ENCODE measurements at places on chromosomes 12 and 14. TPM values are rescaled to one million over a fixed set of nuclear protein-coding genes. Genes with fewer than 3 reads are reported as not detected.

The ATL1 gene
- total RNA-seq = 0.77 TPM

The KSR2 gene
- total RNA-seq = 0.21 TPM

The VRTN gene
- total RNA-seq = not detected

The ANO6 gene
- 27.0 TPM for total RNA-seq

The DLGAP5 gene
- 58.2 TPM for total RNA-seq

The ACSS3 gene
- total RNA-seq = not detected

The TAS2R9 gene
- not detected for total RNA-seq

The TTLL5 gene
- total RNA-seq = 14.6 TPM

The KCNMB4 gene
- 1.6 TPM for total RNA-seq

The SLC25A47 gene
- total RNA-seq = not detected

The CLEC2B gene
- total RNA-seq = 28.0 TPM

DNA sequence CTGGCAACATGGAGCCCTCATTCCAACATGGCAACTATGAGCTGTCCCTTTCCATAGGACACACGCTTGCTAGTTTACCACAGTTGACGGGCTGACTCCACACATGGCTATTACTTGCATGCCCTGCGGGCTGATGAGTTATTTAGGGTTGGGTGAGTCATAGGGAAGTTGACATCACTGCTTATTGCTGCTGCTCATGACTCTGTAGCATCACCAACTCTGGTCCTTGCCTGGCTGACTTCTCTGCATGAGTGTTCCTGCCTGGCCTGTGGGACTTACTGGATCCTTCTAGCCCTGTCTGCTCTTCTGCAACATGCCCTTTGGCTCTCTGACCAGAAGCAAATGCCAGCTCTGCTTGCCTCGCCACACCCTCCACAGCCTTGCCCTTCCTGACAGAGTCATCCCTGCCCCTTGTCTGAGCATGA is 199.5 kb downstream of the ANO6 start:
- peak; percentile 61 for DNase-seq

DNA sequence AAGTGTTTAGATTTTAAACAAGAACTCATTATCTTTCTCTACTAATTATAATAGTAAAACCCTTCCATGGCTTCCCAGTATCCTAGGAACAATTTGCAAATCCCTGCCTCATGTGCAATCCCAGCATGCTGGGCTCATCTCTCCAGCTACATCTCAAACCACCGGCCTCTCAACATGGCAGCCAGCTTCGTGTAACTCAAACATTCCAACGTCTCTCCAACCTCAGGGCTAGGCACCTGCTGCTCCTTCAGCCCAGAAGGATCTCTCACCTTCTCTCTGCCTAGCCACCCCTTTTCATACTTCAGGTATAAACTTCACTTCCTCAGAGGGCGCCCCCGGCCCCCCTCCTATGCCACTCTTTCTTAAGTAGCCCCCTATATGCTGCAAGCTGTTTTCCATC is 7.2 kb downstream of the SART3 start:
- no peak for DNase-seq

- no peak for DNase-seq
Measured at GRCh38 chr14:93220509-93220908, 13.5 kb downstream of the UBR7 start.

GRCh38 chr12:20514598-20514997 is 146.3 kb downstream of the PDE3A start:
- DNase-seq = no peak

- DNase-seq = no peak
Measured at GRCh38 chr12:77046468-77046867, 18.9 kb downstream of the E2F7 start.

GRCh38 chr12:31371256-31371620 is 45.3 kb upstream of the SINHCAF start:
- DNase-seq = no peak

GRCh38 chr12:1234073-1234472 is 243.1 kb downstream of the ERC1 start:
- DNase-seq = no peak

DNA sequence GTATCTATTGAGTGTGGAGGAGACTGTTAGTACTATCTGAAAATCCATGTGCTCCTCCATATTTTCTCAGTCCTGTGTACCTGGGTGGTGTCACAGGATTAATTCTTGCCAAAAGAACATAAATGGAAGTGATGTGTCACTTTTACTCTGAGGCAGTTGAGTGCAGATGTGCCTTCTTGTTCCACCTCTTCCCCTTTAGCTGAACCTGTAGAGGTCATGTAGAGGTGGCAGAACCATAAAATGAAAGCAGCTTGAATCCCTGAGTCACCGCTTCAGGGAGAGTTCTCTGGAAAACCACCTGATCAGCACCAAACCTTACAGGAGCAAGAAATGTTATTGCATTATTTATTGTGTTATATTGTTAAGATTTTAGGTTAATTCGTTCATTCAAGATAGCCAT is 14.7 kb upstream of the SLC25A3 start:
- DNase-seq = no peak

- DNase-seq = no peak
Measured at GRCh38 chr14:70280931-70281330, 78.6 kb downstream of the COX16 start.

GRCh38 chr12:27244689-27245488 is 803 bp downstream of the STK38L start:
- DNase-seq = no peak

DNA sequence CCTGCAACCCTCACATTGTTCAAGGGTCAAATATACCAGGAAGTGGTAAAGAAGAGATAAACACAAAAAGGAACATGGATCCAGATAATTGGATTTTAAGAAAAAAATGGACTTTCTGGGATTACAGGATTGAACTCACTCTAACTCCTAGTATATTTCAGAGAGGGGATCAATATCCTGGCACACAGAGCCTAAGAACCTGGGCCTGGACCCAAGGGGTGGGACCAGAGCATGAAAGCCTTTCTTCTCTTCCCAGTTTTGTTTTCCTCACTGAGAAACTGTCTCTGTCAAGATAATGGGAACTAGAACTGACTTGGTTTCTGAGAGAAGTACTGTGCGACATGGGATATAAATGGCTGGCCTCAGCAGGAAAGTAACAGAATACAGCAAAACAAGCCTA is 422.8 kb upstream of the STXBP6 start:
- DNase-seq = no peak

DNA sequence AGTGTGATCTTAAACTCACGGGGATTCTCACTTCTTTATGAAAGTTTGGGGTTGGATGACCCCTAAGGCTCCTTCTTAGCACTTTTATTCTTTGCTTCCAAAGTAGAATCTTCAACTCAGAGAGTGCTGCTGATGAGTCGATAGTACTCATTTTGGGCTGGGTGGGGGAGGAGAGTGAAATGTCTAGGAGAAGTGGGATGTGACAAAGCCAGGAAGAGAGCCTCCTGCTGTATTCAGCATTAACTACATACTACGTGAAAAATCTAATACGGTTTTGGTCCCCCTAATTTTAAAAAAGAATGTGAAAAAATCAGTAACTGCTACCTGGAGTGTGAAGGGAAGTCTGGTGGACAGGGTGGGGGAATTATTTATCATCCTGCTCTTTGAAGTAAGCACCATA is 148.3 kb downstream of the SAMD4A start:
- DNase-seq = no peak

DNA sequence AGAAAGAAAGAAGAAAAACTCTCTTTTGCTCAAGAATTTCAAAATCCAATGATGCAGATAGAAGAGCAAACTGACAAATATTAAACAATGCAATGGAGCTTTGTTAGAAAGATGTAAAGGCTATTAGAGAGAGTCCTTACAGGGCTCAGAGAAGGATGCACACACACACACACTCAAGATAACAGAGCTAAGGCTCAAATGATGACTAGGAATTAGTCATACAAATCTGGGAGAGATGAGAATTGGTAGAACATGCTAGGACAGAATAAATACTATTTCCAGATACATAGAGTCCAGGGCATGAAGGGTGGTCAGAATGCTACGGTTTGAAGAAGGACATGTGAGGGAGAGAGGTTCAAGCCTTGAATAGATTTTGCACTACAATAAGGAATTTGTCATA is 650.1 kb upstream of the MDGA2 start:
- no peak for DNase-seq

- no peak for DNase-seq
Measured at GRCh38 chr14:59309291-59309900, 120.9 kb downstream of the DAAM1 start.

- peak; percentile 58 for DNase-seq
Measured at GRCh38 chr14:103141117-103141796, 18.0 kb downstream of the TNFAIP2 start.

GRCh38 chr14:80498533-80498932 is 287.2 kb upstream of the DIO2 start:
- no peak for DNase-seq

- no peak for DNase-seq
Measured at GRCh38 chr12:95151821-95152220, 65.4 kb downstream of the FGD6 start.

- no peak for DNase-seq
Measured at GRCh38 chr12:119574255-119574654, 19.3 kb upstream of the TMEM233 start.

- DNase-seq = no peak
Measured at GRCh38 chr12:109307051-109307450, 2.0 kb downstream of the FOXN4 start.

DNA sequence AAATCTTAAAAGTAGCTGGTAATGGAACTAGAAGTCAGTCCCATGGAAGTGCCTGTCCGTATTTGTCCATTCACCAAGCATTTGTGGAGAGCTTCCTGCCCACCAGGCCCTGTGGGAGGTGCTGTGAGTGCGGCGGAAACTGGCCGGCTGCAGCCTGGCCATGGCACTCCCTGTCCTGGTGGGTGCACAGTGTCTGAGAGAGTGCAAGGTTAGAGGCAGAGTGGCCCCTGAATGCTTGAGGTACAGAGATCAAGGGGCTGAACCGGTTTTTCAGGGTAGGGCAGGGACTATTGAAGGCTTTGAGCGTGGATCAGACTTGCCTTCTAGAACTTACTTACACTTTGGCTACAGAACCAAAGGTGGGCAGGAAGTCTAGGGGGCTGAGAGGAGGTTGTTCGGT is 92.9 kb downstream of the ESR2 start:
- no peak for DNase-seq
